Posterior vena cava (tissue), 2 donors: ENCODE measurements at places on chromosomes 3 and 15. TPM values are rescaled to one million over a fixed set of nuclear protein-coding genes. Genes with fewer than 3 reads are reported as not detected.

DNA sequence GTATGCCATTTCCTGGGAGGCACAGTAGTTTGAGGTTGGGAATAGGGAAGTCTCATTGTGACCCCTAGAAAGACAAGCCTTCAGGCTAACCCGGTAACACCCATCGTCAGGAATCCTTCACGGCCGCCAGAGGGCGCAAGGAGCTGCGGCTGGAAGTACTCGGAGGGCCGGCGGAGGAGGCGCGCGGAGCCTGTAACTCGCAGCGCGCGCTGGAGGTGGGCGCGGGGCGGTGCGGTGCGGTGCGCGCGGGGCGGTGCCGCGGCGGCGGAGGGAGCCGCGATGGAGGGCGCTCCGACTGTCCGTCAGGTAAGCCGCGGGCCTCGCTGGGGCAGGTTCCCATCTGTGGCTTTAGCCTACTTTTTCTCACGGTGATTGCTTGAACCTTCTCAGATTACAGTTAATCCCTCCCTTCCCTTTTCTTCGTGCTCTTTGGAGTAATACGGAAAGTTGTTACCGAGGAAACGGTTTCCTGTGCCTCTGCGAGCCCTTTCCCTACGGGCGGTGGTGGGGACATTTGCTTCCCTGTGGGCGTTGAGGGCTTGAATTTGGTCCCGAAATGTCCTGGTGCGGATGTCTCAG lies at the start of gene GRAMD1C:
TSS of gene GRAMD1C (plus strand) at position 158 of the 579 bp plus-strand sequence. CDS start at position 280, 122 bp downstream.
- DNase-seq: peak; percentile 96

DNA sequence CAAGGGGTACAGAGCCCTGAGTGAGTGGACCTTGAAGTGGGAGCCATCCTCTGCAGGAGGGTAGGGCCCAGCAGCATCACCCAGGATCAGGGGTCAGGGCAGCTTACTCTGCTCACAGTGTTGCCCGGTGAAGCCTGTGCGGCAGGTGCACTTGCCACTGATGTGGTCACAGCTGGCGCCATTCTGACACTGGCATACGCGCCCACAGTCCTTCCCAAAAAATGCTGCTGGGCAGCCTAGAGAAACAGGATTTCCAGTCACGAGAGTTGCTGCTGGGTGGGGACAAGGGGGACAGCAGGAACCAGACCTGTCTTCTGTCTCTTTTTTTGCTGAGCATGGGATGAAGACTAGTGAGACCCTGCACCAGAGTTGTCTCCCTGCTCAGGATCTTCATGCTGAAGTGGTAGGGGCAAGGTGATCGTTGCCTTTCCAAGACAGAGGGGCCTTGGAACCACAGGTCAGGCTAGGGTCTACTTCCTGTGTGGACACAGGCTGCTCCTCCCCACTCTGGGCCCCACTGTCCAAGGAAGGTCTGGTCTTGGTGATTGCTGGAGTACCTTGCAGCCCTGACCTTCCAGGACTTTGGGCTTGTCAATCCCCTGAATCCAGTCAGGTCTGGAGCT lies 46.9 kb downstream of the RAB11A start:
- DNase-seq: no peak

DNA sequence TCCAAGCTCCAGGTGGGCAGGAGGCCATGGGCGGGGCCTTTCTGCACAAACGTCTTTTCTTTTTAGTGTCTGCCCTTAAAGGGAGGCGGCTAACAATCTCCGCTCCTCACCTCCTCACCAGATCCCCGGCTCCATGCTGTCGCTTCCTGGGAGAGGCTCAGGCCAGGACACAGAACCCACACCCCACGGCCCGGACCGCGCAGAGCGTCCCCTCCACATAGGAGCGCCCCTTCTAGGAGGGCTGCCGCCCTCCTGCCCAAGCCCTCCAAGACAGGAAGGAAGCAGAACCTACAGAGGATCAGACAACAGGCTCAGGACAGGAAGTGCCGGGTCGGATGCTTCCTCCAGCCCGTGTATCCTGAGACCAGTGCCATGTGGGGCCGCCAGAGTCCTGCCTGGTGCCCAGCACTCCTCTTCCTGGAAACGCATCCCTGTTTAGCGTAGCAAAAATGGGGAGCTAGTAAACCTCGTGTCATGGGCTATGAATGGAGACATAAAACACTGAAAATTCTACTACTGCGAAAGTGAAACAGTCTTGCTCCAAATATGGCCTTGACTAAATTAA lies 83.2 kb upstream of the ATP10A start:
- no peak for DNase-seq

GRCh38 chr15:74390647-74391288 lies 23.3 kb upstream of the CYP11A1 start:
- DNase-seq: no peak

ZNF620 gene
- 3.6 TPM for total RNA-seq

DNA sequence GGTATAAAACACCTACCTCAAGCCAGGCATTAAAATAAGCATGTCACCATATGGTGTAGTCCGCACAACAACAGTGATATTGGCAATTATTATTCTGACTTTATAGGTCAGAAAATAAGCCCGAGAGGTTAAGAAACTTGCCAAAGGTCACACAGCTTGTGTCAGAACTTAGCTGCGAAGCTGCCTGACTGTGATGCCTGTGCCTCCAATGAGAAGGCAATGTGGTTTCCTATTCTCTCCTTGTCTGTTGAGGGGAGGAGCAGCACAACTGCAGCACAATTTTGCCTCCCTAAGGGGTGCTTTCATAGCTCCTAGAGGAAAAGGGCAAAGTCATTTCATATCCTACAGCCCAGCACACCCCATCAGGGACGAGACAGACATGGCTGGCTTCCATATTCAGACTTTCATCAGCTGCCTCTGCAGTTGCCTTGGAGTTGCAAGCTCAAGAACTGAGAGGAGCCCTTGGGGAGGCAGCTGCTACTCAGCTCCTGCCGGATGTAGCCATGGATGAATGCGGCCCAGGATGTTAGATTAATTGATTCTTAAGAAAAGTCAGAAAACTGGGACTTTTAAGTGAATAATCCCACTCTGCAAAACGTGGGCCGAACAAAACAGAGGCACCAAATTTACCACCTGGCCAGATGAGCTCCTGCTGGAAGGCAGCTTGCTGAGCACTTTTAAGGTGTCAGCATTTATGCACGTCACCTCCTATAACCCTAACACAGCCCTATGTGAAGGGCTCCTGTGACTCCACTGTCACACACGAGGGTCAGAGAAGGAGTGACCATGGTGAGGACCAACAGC lies 38.5 kb downstream of the MYO5C start:
- no peak for DNase-seq

GRCh38 chr3:108450444-108450843 lies 60.0 kb downstream of the MYH15 start:
- no peak for DNase-seq

KCNMB3 gene
- 3.1 TPM for total RNA-seq

SKOR1 gene
- total RNA-seq: 0.76 TPM

MESP2 gene
- total RNA-seq: 0.32 TPM

GRCh38 chr3:186219211-186219638 lies 110.3 kb upstream of the ETV5 start:
- DNase-seq: no peak

DNA sequence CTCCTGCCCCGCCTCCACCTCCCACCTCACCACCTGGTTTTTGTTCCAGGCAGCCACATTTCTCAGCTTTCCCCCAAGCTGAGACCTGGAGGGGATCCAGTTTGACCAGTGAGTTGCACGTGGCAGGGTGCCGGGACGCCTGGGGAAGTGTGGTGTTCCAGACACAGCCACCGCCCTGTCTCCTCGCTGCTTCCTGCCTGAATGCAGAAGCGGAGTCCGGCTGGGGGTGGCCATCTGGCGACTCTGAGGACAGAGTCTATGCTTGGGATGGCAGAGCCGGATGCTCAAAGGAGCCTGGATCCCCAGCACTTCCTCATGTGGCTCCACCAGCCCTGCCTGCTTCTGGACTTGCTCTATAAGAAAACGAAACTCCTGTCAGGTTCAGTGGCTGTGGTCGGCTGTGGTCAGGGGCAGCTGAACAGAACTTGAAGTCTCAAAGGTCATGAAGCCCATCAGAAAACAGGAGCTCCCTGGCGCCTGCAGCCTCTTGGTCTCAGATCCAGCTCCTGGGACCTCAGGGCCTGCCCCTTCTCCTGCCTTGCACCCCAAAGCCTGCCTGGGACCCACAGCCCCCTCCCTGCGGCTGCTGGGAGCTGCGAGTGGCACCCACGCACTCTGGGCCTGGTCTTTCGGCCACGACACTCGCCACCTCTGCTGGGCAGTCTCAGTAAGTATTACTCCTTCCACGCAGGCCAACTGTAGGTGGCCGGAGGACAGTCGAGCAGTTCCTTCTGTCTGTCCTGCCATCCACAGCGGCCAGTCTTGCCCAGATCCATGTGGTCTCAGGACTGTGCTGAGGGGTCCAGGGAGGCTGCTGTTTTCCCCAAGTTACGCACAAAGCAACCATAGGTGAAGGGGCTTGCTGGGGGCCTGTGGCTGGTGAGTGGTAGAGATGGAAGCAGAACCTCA lies 112.8 kb upstream of the MEF2A start:
- peak; percentile 96 for DNase-seq

SH2D7 gene
- total RNA-seq: not detected

DNA sequence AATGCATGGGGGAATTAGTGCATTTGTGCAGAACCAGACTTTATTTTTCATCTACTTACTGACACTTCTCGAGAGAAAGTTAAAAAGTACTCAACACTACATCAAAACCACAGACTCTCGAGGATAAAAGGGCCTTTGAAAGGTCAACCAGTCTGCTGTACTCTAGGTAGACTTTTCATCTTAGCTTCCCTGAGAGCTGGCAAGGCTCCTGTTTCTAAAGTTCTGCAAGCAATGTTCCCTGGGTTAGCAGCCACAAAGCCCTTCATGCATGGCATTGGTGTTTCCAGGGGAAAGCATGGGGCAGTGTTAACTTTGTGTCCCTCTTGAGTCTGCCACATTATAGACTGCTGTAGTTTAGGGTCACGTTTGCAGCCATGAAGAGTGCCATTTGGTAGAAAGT lies 106.4 kb upstream of the PFN2 start:
- no peak for DNase-seq

- no peak for DNase-seq
Measured at GRCh38 chr15:69693059-69693458, 240.4 kb downstream of the RPLP1 start.

GRCh38 chr3:36476286-36476942 lies 96.1 kb downstream of the STAC start:
- DNase-seq: no peak

DNA sequence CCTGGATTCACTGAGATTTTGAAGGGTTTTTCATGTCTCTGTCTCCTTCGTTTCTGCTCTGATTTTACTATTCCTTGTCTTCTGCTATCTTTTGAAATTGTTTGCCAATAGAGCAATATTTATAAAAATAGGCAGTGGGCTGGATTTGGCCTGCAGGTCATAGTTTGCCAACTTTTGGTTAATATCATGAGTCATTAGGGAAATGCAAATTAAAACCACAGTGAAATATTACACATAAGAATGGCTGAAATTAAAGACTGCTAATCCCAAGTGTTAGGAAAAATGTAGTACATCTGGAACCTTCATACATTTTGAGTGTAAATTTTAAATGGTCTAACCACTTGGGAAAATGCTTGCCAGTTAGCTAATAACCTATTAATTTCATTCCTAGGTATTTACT lies 56.3 kb downstream of the ABI3BP start:
- DNase-seq: no peak

DNA sequence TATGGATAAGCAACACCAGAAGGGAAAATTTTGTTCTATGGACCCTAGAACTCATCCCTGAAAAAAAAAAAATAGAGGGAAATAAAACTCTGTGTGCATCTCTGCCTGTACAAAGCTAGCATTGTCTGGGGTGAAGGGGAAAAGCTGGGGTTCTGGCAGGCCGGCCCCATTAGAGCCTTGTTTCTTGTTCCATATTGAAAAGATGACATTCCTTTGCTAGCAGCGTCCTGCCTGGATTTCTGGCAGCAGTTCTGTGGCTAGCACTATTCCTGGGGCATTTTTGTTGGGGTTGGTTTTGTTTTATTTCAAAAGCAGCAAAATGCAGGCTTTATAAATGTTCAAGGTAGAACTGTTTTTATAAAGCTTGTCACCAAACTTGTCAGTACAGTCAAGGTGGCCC lies 45.2 kb downstream of the RARB start:
- no peak for DNase-seq

GRAMD2A gene
- 0.10 TPM for total RNA-seq

C2CD4A gene
- total RNA-seq: not detected

DNA sequence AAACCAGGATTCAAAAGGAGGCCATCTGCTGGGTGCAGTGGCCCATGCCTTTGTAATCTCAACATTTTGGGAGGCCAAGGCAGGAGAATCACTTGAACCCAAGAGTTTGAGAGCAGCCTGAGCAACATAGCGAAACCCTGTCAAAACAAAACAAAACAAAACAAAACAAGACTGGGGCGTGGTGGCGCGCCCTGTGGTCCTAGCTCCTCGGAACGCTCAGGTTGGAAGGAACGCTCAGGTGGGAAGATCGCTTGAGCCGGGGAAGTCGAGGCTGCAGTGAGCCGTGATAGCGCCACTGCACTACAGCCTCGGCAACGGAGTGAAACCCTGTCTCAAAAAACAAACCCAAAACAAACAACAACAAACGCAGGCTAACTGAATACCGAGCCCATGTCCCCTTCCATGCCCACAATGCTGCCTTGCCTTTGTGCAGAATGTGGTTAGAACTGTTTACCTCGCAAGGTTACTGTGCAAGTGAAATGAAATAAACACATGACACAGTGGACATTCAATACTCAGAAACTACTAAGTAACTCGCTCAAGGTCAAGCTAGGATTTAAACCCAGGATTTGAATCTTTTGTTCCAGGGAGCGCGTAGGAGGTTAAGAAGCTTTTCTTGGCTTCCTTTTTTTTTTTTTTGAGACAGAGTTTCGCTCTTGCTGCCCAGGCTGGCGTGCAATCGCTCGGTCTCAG lies 766 bp upstream of the EMC4 start:
- no peak for DNase-seq

GRCh38 chr15:99509686-99510461 lies 55.9 kb upstream of the MEF2A start:
- DNase-seq: no peak

DNA sequence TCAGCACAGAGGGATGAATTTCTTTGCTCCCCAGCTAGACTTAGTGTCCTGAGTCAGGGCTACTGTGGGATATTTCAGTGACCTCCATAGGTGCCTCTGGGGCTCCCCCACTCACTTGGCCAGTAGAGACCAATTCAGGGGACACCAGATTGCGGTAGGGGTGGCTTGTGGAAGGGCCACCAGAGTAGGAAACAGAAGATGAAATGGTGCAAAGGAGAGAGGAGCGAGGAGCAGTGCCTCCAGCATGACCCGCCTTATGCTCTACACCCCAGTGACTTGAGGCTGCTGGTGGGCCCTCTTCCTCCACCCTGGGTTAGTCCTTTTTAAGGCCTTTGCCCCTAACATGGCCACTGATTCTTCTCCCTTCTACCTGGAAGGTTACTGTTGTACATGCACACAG lies 2.5 kb downstream of the AEN start:
- DNase-seq: peak; percentile 47

SOX14 gene
- total RNA-seq: not detected

- DNase-seq: no peak
Measured at GRCh38 chr3:57559526-57559925, 3.5 kb downstream of the PDE12 start.

PAQR5 gene
- total RNA-seq: 0.29 TPM

GRCh38 chr15:39631357-39631756 lies 50.5 kb downstream of the THBS1 start:
- no peak for DNase-seq

- DNase-seq: peak; percentile 74
Measured at GRCh38 chr3:42501321-42501680, 1.1 kb upstream of the VIPR1 start.

- peak; percentile 38 for DNase-seq
Measured at GRCh38 chr15:74442063-74442462, 8.3 kb upstream of the SEMA7A start.
